ENCODE measurements at places on chromosomes 16 and 17.

- DNase-seq, result peak; percentile 72
Observed at GRCh38 chr16:48317614-48318315, 67.4 kb downstream of the SIAH1 start.

GRCh38 chr17:72305472-72305871, 184.7 kb downstream of the SOX9 start:
- no peak for DNase-seq

- DNase-seq, result no peak
Observed at GRCh38 chr17:73324160-73324475, 12.3 kb upstream of the CDC42EP4 start.

DNA sequence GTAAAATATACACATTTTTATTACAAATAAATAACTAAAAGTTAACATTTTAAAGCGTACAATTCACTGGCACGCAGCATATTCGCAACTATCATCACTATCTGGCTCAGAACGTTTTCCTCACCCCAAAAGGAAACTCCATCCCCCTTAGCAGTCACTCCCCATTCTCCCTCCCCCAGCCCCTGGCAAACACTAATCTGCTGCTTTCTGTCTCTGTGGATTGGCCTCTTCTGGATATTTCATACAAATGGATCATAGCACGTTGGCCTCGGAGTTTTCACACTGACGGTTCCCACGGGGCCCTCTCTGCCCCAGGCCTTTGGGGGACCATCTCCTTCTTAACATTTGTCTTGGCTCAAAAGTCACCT, 64.6 kb downstream of the RTN4RL1 start:
- DNase-seq, result peak; percentile 43

DNA sequence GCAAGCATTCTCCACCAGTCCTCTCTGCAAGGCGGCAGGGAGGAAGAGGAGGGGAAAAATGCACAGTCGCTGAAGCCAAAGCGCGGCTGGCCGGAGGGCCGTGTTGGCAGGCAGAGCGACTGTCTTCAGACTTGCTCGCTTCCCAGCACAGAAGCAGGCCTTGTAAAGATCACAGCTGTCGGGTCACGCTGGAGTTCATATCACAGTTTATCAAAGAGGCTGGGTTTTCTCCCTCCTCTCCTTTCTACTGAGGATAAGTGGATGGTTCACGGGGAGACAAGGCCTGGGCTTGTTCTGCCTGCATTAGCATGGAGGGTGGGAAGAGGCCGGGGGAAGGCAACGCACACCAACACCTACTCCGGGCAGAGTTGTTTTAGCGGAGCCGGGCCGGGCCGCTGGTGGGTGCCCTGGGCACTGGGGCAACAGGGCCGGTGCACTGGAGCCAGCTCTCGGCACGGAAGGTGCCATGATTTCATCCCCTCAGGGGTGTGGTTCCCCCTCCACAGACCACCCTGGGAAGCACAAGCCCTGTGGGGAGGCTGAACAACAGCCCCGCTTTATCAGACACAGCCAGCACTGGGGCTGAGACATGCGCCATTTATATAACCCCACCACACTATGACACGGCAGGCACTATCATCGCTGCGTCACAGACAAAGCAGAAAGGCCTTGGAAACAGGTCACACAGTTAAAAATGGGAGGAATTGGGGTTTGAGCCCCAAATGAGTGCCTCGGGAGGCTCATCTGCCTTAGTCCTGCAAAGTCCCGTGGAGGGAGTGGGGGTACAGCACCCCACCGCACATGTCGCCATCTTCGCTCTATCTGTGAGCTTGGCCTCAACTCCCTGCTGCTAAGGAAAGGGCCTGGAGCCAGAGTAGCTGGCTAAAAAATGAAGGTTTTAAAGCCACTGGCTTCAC, 40.3 kb upstream of the MTSS2 start:
- peak; percentile 59 for DNase-seq

- no peak for DNase-seq
Observed at GRCh38 chr16:50741225-50741780, 583 bp upstream of the CYLD start.

GRCh38 chr17:41393294-41393693, 4.1 kb downstream of the KRT31 start:
- peak; percentile 65 for DNase-seq

- DNase-seq, result no peak
Observed at GRCh38 chr17:42889809-42890208, 10.8 kb upstream of the G6PC1 start.

DNA sequence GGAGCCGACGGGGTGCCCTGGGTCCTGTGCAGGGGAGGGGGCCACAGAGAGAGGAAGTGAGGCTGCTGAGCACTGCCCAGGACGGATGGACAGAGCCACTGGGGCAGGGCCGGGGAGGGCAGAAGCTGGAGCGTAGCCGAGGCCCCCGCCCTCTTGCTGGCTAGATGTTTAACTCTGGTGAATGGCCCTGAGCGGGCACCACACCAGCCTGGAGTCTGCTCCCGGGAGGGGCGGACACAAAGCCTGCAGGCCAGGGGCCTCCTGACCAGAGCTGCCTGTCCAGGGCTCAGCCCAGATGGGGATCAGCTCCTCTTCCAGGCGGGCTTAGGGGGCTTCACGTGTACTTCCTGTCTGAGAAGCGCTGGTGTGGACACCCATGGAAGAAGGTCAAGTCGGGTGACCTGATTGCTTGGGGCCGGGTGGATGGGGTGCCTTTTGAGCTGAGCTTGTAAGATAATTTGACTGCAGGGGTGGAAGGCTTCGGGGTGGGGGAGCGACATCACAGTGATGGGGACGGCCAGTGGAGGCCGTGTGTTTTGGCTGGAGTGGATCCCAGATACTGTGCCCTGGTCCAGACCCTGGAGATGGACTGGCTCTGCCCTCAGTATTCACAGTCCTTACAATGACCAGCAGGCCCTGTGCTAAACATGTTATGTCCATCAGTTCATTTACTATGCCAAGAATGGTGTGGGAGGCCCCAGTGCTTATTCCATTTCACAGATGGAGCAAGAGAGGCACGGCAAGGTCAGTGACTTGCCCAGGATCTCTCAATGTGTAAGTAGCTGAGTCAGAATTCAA, 33.7 kb upstream of the CIBAR2 start:
- DNase-seq, result no peak

- DNase-seq, result no peak
Observed at GRCh38 chr17:2893422-2893914, 97.2 kb downstream of the RAP1GAP2 start.

- no peak for DNase-seq
Observed at GRCh38 chr16:49836218-49836617, 19.7 kb downstream of the ZNF423 start.

GRCh38 chr17:19646788-19647696, 1.5 kb upstream of the ALDH3A2 start:
- no peak for DNase-seq

DNA sequence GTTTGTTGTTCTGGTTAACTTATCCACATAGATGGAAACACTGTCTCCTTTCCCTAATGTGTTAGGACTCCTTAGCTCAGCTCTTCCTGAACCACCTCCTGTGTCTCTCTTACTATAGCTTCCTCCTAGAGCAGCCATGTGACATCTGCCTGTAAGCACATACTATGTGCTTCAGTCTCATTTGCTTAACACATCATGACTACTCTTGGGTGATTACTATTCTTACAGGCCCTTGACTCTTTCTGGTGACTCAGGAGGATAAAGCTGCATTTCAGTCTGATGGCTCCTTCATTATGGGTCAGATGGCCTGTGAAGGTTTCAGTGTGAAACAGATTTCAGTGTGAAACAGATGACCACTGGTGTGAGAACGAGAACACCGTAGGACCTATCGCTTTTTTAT, 320 bp upstream of the KRTAP4-2 start:
- DNase-seq, result no peak

- no peak for DNase-seq
Observed at GRCh38 chr17:57405491-57406072, 149.3 kb downstream of the MSI2 start.

DNA sequence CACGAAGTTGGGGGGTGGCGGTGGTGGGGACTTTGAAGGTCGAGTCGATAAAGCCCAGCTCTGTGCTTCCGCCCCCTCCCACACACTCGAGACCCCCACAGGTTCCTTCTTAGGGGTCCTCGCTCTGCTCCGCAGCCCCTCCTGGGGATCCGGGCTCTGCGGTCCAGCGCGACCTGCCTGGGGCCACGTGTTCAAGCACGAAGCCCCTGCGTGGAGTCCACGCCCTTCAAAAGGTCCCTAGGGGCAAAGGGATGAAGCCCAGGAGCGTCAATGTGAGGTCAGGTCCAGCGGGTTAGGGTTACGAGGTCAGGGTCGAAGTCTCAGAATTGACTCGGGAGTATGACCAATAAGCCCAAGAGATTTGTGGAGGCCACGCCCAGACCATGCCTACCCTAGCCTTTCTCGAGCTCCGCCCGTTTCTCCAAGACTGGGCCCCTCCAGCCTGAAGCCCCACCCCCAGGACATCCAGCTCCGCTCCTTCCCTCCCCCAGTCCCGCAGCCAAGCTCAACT, 786 bp upstream of the CACNA1G start:
- peak; percentile 81 for DNase-seq

- no peak for DNase-seq
Observed at GRCh38 chr16:56993204-56993603, 3.8 kb downstream of the NLRC5 start.

Data from cardiac muscle cell (in vitro differentiated cells and primary cell).